ENCODE measurements at places on chromosomes 2 and 18.

DNA sequence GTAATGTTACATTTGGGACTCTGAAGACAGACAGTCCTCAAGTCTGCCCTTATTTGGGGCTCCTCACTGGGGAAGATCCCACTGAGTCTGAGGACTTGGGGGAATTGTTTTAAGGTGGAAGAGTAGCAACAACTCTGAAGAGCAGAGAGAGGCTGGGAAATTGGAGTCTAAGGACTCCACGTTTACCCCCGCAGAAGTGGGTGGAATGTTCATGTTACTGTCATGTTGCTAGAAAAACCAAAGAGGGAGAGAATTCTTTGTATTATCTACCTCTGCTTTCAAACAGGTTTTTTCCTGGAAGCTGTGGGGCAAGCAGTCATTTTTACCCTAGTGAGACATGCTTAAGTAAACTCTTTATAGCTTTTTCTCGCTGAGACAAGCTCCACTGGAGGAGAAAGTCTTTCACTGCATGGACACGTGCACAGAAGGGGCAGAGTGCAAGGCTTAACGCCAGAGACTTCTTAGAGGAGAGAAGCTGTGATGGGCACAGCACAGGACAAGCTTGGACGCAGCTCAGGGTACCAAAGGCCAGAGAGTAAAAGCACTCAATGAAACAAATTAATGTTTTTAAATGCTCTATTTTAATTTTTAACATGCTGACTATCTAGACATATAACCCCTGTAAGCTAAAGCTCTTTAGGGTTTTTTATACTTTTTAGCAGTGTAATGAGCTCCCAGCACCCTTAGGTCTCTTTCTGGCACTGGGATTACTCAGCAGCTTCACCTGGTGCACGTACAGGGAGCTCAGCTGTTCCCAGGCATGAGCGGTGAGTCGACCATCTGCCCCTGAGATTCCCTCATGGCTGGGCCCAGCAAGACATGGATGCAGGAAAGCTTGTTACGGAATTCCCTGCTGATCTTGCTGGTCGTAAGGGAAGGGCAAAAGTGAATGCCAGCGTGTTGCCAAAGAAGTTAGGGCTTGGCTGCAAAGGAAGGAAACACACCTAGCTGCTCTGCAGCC, 54.5 kb upstream of the BIN1 start:
- no peak for DNase-seq

DNA sequence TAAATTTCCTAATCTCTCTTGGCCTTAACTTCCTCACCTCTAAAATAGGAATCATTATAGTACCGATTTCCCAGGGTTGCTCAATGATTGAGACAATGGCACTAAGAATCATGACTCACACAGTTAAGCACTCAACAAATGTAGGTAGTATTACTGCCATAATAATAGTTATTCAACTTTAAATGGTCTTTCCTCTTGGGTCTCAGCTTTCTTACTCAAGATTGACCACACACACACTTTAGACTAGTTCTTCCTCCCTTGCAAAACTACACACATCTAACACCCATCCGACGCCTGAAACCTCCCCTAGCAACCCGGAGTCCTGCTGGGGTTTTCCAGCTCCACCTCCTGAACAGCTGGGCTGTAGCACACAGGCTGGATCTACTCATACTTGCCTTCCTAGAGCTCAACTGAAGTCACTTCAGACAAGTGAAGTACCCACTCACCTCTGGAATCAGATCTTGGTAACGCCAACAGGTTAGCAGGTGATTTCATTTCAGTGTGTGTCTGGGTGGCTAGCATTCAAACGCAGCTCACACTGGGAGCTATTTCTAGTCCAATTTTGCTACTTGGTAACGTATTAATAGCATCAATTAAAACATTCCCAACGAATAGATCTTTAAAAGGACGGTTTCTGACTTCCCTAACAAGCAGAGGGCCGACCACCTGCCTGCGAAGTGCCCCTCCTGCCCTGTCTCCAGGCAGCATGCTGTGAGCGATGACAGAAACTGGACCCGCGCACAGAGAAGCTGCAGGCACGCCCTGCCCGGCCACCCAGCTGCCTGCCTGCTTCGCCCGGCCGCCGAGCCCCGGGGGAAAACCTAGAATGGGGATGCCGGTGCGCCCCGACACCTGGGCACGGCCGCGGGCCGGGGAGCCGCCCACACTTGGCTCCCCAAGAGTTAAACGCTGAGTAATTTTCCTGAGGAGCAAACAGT, 1.1 kb downstream of the UXS1 start:
- DNase-seq, result peak; percentile 53

DNA sequence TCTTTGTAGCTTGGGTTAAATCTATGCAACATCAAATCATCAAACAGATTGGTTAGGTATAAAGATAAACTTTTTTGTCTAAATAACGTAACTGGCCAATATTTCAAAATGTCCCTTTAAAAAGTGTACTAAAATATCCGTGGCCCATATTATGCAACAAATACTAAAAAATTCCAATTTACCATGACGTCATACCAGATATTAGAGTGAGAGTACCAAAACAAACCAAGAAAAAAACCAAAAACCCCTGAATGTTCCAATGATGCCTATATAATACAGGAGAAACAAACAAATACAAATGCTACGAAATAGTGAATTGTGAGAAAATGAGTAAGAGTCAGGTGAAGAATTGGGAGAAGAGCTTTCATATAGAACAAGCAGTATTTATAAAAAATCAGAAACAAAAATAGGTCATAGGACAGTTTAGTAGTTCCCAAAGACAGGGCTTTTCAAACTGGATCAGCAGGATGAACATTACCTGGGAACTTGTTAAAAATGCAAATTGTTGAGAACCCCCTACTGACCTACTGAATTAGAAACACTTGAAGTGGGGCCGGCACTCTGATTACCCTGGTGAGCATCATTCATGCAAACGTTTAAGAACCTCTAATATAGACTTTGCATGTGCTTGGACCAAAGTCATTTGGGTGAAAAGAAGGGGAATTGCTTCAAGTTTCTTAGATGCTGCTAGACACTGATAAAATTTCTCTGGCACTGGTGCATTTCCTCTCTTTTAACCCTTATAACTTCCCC, 753.7 kb downstream of the DSC3 start:
- DNase-seq, result no peak

- DNase-seq, result no peak
Measured at GRCh38 chr2:109222825-109223471, 93.9 kb downstream of the SH3RF3 start.

GRCh38 chr2:162317861-162318327, 590 bp downstream of the IFIH1 start:
- DNase-seq, result no peak

DNA sequence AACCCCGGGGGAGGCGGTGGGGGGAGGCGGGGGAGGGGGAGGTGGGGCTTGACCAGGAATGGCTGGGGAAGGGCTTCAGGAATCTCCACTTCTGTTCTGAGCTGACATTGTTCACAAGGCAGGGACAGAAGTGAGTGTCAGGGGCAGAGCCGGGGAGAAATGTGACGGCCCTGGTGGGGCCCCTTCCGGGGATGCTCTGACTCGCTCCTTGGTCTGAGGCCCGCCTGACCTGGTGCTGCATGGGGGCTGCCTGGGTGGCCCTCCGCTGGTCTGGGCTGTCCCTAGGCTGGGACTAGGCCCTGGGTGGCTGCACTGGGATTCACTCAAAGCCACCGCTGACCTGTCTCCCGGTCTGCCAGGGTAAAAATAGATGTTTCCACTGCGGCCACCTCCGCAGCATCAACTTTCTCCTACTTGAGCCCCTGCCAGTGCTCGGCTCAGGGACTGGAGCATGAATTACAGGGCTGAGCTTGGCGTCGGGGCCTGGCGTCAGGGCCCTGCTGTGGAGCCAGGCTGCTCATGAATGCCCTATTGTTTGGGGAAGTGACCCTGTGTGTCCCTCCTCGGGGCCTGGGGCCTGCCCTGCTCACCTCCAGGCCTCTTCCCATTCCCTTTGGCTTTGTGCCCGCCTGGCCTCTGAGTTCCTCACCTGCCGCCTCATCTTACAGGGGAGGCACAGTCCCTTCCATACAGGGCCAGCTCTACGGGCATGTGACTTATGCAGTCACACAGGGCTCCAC, 247.5 kb downstream of the DYSF start:
- no peak for DNase-seq

DNA sequence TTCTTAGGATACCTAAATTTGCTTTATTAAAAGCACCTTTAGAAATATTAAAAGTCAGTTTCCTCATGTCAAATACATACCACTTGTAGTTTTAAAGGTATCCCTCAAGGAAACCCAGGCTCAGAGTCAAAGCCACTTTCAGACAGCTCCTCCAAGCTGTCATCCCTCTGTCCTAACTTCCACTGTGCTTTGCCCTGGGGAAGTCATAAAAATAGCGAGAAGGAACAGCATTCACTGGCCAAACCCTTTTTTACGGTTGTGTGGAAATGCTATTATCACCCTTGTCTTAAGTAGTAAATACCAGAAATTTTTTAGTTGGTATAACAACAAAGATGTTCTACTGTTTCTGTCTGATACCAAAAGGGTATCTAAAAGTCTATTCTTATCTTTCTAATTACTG, 680.5 kb downstream of the ZEB2 start:
- no peak for DNase-seq

- no peak for DNase-seq
Measured at GRCh38 chr2:42658306-42658705, 89.9 kb downstream of the MTA3 start.

- DNase-seq, result no peak
Measured at GRCh38 chr2:156719036-156719435, 282.9 kb downstream of the GPD2 start.

DNA sequence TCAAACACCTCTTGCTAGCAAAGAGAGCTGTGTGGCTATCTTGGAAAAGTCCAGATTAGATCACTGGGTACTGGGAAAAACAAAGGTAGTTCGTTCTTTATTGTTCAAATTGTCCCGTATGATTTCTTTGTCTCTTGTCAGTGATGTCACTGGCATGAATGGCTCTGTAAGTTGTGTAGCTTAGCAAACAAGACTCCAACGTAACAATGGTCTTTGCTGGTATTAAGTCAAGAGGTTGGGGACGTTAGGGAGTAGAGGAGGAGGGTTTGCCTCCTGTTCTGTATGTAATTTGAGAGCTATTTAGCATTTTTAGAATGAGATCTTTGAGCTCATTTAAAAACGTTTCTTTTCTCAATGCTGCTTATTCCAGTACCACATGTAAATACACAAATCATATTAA, 216.5 kb upstream of the SP5 start:
- no peak for DNase-seq

DNA sequence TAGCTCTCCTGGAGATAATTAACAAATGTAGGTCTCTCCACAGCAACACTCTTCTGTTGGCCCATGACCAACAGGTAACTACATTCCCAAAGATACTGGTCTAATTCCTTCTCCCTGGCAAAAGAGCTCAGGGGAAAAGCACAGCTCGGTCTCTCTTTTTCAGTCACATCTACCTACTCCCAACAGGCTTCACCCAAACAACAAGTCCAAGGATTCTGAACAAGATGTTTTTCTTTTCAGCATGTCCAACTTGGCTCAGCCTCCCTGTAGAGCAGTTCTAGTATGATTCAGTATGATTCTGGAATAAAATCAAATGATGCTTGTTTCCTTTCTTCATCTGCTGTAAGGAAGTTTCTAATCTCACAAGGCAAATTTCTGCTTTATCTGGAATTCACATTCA, 1704.8 kb upstream of the PIK3C3 start:
- DNase-seq, result no peak

DNA sequence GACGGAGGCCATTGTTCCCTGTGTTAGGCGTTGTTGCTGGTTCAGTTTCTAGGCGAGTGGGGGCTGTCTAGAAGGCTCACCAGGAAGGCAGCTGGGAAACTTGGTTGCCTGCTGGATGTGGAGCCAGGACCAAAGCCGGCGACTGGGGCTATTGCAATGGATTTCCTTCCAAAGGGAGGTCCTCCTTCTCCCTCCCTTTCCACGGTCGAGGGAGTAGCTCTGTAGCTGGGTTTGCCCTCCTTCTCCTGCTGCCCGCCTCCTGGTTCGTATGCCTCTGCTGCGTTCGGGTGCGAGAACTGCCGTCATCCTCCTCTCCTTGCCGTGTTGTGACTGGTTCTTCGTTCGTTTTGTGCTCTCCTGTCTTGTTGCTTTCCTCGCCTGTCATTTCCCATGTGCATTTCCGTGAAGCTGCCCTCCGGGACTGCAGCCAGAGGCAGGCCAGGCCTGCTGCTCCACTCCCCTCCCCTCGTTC, 203.4 kb downstream of the NEDD4L start:
- DNase-seq, result no peak

DNA sequence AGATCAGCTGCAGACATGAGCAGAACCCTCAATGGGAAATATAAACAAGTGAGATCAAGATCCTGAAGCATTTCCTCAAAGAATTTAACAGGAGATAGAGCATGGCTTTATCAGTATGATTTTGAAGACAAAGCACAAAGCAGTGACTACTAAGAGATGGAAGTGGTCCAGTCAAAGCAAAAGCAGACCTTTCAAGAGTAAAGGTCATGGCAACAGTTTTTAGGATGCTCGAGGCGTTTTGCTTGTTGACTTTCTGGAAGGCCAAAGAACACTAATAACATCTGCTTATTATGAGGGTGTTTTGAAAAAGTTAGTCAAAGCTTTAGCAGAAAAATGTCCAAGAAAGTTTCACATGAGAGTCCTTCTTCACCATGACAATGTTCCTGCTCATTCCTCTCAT, 128.5 kb downstream of the KCNE4 start:
- DNase-seq, result no peak

GRCh38 chr2:24328010-24328409, 32.3 kb downstream of the ITSN2 start:
- no peak for DNase-seq

GRCh38 chr2:169732583-169733358, 861 bp upstream of the KLHL23 start:
- DNase-seq, result peak; percentile 40

- DNase-seq, result no peak
Measured at GRCh38 chr2:134158295-134158694, 95.6 kb upstream of the MGAT5 start.

- no peak for DNase-seq
Measured at GRCh38 chr2:147759536-147759935, 85.3 kb upstream of the ACVR2A start.

- no peak for DNase-seq
Measured at GRCh38 chr2:68283419-68283812, 31.1 kb upstream of the PPP3R1 start.

- DNase-seq, result no peak
Measured at GRCh38 chr18:32835951-32836350, 63.1 kb upstream of the KLHL14 start.

DNA sequence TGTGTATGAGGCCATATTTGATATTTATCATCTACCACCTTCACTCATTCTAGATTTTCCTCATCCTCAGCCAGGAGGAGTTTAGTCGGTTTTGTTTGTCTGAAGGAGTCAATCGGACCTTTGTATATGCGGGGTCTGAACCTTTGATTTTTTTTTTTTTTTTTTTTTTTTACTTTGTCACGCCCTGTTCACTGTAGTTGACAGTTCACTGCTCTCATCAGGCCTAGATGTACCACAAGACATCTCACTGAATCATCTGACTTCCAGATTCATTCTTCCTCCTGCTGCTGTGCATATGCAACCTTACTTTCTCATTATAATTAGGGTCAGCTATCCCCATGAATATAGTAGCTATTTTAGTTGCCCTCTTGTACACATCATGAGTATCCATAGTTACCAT, 133.2 kb downstream of the ARHGAP15 start:
- no peak for DNase-seq

DNA sequence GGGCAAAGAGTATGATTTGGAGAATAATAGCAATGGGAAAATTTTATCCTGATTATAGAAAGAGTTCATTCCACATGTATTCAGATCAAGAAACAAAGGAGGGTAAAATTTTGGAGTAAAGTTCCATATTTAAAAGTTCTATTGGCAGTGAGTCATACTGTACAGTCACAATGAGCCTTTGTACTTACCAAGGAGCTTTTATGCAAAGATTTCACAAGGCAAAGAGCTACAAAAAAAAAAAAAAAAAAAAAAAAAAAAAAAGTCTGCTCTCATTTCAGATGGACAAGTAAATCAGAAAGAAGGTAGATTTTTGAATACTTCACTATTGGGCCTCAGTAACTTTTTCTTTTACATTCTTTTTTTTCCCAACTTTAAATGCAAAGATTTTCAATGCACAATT, 1802.2 kb upstream of the PIK3C3 start:
- no peak for DNase-seq

All from HuH-7.5 (cell line).